HFF-Myc (cell line): ENCODE measurements at places on chromosomes 7 and 10.

DNA sequence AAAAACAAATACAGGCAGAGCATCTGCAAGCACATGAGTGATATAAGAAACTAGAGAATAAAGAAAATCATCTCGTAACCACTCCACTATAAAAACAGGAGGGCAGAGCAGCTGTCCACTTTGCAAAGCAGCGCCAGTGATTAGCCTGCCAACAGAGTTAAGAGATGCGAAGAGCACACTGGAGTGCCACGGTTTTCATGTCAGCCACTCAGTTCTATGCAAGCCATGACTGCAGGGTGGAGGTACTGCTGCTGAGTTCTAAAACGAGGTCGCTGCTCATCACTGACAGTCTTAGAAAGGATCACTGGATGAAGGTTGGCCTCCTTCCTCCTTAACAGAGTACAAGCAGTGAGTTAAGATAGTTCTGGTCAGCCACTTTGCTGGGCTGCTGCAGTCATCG, 58.5 kb downstream of the FGFR2 start:
- no peak for DNase-seq

GRCh38 chr7:139730746-139731612, 46.8 kb downstream of the HIPK2 start:
- no peak for DNase-seq

DNA sequence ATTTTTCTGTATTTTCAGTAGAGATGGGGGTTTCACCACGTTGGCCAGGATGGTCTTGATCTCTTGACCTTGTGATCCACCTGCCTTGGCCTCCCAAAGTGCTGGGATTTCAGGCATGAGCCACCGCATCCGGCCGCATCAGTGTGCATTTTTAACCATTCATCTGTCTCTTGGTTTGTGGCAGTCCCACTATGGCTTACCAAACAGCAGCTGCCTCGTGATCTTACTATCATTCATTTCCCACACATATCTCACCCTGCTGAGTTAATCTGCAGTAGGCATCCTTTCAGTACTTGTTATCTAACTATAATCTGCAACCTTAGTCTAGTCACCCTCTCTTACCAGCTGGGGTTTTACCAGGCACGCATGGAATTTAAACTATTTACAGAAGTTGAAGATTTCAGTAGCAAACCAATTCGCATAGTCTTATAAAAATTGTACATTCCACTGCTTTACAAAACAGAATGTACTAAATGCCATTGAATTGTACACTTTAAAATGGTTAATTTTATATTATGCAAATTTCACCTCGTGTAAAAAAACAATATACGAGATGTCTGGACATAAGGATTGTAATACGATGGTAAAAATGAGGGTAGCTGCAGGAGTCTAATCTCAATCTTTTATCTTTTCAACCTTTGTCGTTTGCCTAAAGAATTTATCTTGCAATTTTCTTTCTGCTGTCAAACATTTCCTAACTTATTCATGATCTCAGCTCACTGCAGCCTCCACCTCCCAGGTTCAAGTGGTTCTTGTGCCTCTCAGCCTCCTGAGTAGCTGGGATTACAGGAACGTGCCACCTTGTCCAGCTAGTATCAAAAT, 4.6 kb upstream of the TBC1D12 start:
- no peak for DNase-seq

GRCh38 chr7:132317701-132318351, 258.4 kb downstream of the PLXNA4 start:
- no peak for DNase-seq

GRCh38 chr10:20369863-20370736, 527.0 kb downstream of the NEBL start:
- no peak for DNase-seq

- no peak for DNase-seq
These were observed 29.6 kb downstream of the IDE start for GRCh38 chr10:92544296-92544695.

DNA sequence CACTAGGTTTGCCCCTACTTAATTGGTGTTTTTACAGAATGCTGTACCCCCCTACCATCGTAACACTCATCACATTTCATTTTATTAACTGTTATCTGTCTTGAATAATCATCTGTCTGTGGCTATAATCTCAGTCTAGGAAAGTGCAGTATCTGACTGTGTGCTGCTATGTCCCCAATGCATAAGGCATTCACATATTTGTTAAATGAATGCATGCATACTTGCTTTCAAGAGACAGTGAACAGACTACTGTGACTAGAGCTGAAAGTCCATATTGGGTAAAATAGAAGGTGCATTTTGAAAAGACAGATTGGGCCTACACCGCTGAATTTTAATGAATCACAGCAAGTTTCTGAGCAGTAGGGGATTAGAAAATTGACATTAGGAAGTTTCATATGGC, 112.3 kb downstream of the ARHGAP12 start:
- no peak for DNase-seq

- no peak for DNase-seq
These were observed 62.3 kb upstream of the CTBP2 start for GRCh38 chr10:125222515-125223308.

DNA sequence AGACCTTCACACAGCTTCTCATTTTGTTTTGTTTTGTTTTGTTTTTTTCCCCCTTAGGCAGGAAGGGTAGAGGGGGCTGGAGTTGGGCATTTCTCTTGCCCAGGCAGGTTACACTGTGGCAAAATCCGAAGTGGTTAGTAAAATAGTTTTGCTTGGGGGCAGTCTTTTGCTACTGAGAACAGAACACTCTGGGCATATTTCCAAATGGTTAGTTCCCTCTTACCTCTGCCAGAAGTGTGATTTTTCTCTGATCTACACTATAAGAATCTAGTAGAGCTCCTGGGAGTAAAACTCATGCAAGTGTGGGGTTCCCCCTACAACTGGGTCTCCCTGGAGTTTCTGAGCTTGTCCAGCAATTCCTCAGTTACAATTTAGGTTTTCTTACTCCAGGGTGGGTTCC, 61.7 kb downstream of the NPS start:
- DNase-seq, result no peak

- no peak for DNase-seq
These were observed 367.3 kb downstream of the CXCL12 start for GRCh38 chr10:44017483-44018145.

DNA sequence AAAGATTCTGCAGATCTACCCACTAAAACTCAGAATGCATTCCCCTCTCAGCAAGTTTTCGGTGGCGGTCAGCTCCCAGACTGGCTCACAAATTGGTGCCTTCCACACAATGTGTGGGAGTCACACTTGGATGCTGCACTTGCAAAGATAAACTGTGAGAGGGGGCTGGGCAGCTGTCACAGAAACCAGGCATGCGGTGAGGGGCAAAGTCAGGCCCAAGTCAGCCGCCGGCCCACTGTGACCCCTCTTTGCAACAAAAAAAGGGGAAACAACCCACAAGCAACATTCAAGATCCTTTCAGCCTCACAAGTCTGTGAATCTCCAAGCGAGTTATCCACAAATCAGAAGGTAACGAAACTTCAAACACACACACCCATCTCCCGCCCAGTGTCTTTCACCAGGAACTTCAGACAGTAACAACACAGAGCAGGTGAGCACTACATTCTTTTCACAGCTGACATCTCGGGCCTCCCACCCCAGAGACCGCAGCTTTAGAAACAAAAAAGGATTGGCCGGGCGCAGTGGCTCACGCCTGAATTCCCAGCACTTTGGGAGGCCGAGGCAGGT, 32.0 kb downstream of the SNX8 start:
- no peak for DNase-seq

DNA sequence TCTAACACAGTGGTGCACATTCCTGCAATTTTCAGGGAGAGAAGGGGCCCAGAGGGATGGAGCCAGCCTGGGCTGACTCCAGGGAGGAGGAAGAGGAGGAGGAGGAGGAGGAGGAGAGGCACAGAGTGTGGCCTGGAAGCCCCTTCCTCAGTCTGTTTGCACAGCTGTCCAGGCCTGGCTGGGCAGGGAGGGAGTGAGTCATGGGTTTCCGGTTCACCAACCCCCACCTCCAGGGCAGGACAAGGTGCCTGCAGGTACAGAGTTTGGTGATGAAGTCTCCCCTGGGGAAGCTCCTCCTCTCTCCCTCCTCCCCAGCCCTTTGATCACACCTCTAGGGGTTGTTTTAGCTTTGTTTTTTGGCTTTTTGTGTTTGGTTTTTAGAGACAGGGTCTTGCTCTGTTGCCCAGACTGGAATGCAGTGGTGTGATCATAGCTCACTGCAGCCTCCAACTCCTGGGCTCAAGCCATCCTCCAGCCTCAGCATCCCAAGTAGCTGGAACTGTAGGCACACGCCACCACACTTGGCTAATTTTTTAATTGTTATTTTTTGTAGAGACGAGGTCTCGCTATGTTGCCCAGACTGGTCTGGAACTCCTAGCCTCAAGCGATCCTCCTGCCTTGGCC, 77.5 kb upstream of the CUX1 start:
- DNase-seq, result no peak

GRCh38 chr10:89206402-89207180, 526 bp downstream of the CH25H start:
- no peak for DNase-seq
